Omental fat pad (tissue), 4 donors: ENCODE measurements at places on chromosomes 7 and 10.

DNA sequence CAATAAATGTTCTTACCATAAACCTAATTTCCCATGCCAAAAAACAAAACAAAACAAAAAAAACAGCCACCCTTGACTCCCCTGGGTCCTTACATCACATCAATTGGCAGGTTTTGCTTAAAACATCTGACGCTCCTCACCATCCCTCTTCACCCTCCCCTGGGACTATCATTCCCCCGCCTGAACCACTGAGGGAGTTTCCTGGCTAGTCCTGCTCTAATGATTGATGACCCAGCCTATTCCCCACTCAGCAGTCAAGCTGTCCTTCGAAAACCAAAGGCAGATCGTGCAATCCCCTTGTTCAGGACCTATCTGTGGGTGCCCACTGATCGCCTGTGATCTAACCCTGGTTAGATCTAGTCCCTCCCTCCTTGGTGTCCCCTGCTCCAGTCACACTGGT, 11.2 kb upstream of the FRMPD2 start:
- DNase-seq = no peak

DNA sequence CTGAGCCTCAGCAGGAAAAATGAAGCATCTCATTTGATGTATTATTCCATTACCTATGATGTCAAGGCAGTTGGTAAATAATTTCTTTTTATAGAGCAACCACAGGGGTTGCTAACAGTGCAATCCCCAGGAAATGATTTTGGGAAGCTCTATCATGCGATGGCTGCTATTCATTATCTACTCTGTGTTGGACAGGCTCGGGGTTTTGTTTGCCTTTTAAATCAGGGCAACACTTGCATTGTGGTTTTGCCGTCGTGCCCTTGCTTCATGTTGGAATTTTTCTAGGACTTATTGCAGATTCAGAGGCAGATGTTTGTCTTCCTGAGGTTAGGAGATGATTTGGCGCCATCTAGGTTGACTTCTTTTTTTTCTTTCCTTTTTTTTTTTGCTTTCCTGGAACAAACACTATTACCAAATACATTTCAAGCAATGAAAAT, 128.4 kb downstream of the BICC1 start:
- no peak for DNase-seq

DNA sequence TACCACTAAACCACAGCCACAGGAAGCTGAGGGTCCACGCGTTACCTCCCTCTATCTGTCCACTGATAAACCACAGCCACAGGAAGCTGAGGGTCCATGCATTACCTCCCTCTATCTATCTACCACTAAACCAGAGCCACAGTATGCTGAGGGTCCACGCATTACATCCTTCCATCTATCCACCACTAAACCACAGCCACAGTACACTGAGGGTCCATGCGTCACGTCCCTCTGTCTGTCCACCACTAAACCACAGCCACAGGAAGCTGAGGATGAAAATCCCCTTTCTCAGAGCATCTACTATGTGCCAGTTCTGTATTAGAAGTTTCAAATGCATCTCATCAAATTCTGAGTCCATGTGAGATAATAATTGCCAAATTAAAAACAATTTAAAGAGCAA, 589.3 kb downstream of the DNAJB6 start:
- DNase-seq = no peak

DNA sequence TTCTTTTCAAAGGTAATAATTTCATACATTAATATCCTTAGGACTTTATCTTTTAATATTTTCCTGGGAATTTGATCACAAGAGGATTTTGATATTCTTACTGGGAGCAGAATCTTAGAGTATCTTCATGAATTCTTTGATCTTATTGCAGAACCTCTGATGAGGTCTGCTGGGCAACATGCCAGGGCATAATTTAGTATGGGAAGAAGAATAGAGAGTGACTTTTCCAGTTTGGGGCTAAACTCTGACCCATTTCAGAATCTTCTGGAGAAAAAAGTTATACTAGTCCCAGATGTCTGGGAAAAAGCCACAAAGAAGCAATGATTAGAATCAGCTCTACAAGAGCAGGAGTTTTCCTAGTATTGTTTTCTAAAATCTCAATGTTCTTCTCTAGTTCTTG, 28.0 kb upstream of the RSU1 start:
- DNase-seq = no peak

GRCh38 chr10:13707156-13707881, 120.6 kb downstream of the PRPF18 start:
- DNase-seq = no peak

GRCh38 chr7:101772508-101773211, 44.8 kb upstream of the CUX1 start:
- no peak for DNase-seq

DNA sequence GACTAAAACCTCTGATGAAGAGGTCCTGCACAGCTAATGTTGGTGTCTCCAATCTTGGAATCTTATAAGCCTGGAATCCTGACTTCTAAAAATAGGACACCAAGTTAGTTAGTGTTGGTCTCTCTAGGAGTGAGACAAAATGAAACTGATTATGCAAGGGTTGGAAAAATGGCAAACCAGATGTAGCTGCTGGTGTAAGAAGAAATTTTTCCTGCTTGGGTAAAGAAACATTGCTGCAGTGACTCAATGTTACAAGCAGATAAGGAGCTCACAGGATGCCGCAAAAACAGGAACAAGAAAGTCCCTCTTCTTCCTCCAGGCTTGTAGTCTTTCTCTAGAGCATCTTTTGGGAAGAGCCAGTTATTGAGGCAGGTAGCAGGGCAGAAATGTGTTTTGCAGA, 449.0 kb downstream of the ETV1 start:
- no peak for DNase-seq

GRCh38 chr10:69577268-69578232, 4.3 kb upstream of the NEUROG3 start:
- no peak for DNase-seq

- DNase-seq = no peak
These were observed 17.0 kb upstream of the NUP42 start for GRCh38 chr7:23164846-23165245.

DNA sequence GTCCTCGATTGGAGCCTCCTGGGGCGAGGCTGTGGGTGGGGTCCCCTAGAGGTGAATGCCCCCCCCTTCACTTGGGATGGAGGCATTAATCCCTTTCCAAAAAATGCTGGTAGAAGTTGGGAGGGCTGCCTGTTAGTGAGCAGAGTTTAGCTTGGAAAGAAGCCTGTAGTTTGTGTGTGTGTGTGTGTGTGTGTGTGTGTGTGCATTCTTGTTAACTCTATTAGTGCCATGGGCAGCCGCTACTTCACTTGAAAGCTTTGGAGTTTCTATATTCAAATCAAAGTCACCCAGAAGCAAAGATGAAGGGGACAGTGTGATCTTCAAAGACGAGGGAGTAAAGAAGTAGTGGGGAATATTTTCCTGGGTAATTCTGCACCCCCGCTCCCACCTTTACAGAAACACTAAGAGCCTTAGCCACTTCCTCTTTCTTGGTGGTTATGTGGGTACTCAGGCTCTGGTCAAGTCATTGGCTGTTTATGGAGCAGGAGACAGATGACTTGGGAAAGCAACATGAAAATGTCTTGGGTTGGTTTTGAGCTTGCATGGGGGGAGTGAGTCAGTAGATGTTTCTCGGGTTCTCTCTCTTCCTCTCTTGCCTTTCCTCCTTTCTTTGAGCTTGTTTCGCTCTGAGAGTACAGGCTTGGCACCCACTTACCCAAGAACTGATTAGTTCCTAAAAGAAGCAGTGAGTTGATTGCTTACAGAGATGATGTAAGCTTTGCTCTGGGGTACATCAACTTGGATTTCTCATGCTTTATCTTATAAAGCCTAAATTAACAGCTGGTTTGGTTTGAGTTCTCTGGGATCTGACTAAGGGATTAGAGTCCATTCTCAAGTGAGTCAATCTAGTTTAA, 35.9 kb downstream of the TCF7L2 start:
- DNase-seq = no peak

- DNase-seq = no peak
These were observed 270.7 kb downstream of the ADRA2A start for GRCh38 chr10:111347386-111348013.

DNA sequence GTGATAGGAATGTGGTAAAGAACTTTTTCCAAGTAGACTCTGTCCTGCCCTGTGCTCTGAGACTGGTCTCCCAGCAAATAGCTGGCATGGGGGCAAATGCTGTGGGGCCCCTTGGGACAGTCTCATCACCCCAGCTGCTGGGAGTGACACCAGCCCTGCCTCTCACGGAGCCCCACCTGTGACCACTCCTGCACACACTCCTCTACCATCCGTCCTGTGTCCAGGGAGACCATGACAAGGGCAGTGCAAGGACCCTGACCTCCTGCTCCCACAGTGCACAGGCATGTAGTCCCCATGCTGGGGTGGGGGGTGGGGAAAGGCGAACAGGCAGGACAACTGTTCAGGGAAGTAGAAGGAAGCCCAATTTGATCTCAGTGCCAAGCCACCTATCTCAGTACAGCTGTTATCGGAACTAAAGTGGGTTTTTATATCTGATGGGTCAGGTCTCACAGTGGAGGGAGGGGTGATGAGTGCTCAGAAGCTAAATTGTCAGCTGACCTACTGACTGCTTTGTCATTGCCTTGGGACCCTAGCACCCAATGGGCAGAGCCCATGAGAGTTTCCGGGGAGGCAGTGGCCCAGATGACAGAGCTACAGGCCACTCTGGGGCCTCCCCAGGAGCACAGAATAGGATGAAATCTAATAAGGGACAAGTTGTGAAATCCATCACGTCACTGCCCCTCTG, 24.5 kb downstream of the VSTM4 start:
- no peak for DNase-seq

DNA sequence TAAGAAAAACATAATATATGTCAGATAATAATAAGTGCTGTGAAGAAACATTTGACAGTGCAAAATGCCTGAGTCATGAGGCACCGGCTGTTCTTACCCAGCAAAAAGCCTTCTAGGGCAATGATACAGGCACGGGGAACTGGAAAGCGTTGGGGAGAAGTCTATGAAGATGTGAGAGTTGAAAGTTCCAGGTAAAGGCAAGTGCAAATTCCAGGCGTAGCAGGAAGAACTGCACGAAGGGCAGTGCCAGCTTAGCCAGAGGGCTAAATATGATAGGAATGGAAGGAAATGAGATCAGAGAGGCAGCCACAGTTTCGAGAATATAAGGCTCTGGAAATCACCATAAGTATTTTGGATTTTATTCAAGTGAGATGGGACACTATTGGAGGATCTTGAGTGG, 87.0 kb downstream of the IPMK start:
- no peak for DNase-seq

- no peak for DNase-seq
These were observed 233.6 kb upstream of the SEMA3E start for GRCh38 chr7:83882551-83882950.

GRCh38 chr7:40520986-40521738, 386.4 kb downstream of the SUGCT start:
- DNase-seq = no peak

DNA sequence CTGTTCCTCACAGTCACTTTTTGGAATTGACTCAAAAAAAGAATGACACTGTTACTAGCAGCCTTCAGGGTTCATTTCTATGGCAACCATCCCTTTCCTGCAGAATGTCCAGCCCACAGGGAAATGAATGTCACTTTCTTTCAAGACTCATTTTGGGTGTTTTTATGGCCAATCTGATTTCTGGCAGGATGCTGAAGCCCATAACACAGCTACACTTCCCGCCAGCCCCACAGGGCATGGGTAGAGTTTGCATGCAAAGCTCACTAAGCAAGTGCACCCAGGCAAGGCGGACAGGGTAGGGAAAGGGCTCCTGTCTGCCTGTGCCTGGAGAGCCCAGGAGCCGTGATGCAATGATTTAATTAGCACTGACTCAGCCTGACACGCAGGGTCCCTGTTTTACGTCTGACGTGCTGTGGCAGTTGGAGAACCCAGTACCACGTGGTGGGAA, 26.1 kb upstream of the GPAM start:
- no peak for DNase-seq

DNA sequence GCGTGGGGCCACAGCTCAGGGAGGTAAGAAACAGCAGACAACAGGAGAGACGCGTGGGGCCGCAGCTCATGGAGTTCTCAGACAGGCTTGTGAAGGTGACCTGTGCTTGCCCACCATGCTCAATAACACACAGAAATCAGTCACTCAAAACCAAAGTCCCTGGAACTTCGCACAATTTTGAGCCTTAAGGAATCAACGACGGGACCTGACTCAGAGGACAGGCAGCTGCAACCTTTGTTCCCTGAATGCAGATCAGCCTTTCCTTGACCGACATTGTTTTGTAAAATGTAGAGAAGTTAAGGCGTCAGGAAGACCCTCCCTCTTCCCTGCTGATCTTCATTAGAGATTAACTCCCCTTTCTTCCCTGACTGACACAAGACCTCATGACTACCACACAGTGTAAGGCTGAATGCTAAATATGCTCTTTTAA, 8.5 kb upstream of the KNDC1 start:
- no peak for DNase-seq

GRCh38 chr7:69373171-69374043, 224.9 kb upstream of the AUTS2 start:
- DNase-seq = no peak

GRCh38 chr7:127689194-127689772, 37.3 kb downstream of the SND1 start:
- no peak for DNase-seq

DNA sequence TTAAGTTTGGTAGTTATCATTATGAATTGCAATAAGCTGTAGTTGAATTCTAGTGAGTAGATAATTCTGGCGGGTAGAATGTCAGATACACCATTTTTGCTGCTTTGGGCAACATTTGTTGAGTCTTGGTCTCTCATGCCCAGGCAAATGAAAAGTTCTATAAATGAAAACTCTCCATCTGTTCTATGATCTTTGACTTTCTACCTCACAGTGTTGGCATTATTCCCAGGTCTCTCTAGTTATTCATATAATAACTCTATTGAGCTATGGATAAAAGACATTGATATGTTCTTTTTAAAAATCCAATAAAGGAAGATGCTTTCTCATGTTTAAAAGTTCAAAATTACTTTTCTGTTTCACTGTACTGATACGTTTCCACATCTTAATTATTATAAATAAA, 415.3 kb upstream of the SEMA3D start:
- DNase-seq = no peak

- DNase-seq = no peak
These were observed 51.4 kb upstream of the NFKB2 start for GRCh38 chr10:102344067-102344466.

DNA sequence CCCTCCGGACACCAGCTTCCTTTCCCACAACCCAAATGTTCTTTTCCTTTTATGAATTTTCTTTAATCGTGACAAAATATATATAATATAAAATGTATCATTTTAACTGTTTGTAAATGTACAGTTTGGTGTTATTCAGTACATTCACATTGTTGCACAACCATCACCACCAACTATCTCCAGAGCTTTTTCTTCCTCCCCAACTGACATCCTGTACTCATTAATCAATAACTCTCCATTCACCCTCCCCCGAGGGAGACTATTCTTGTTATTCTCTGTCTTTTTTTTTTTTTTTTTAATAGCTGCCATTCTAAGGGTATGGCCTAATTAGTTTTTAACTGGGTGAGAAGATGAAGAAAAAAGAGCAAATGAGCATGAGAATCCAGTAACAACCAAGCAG, 30.6 kb upstream of the ITGB1 start:
- DNase-seq = no peak
